ENCODE measurements at places on chromosomes 11 and 22.

DNA sequence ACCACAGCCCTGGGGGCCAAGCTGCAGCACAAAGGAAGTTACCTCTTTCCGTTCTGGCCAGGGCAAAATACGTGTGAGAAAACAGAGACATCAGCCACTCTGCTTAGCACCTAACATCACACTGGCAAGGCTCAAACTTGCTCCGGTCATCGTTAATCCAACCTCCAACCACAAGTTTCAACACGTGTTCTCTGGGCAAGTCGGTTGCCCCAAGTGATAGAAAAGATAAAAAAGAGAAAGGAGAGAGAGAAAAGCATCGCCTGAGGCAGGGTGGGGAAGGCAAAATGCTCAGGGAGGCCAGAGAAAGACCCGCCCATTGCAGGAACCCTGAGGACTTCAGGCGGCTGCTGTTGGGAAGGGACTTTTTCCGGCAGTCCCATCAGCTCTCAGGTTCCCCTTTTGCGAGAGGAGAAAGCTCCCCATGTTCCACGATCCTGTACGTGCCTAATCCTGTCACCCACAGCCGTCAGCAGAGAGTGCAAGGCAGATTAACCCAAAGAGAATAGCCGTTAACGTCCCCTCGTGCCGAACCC lies 18.5 kb upstream of the B4GALNT4 start:
- ATAC-seq: peak; percentile 33

DNA sequence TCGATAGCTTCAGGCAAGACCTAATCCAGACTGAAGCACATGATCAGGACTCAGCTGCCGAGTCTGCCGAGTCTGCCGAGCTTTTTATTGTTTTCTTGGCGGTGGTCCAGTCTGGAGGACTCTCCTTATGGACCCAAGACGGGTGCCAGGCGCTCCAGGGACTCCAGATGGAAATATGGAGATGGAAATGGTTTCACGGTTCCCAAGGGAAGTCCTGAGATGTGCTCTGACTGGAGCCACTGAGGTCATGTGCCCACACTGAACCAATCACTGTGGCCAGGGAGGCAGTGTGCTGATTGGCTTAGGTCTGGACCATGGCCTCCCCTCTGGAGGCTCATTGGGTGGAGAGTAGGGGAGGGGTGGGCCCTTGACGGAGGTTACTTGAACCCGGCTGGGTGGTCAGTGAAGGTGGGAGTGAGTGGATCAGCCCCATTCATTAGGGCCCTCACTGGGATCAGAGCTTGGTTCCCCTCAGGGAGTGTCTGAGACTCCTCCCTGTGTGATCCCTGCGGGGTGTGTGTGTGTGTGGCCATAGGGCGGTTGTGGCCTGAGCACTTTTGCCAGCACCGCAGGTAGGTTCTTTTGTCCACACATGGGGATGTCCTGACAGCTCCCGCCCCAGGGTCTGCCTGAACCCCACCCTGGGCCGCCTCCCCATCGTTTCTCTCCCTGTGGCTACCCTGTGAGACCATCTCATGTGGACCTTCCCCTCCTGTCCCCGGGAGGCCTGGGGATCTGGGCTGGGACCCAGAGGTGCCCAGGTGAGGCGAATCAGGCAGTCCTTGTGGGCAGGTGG lies 14.0 kb downstream of the RPS6KA4 start:
- peak; percentile 30 for ATAC-seq

- ATAC-seq: no peak
These were observed 11.9 kb downstream of the SNRPD3 start for GRCh38 chr22:24567668-24568067.

DNA sequence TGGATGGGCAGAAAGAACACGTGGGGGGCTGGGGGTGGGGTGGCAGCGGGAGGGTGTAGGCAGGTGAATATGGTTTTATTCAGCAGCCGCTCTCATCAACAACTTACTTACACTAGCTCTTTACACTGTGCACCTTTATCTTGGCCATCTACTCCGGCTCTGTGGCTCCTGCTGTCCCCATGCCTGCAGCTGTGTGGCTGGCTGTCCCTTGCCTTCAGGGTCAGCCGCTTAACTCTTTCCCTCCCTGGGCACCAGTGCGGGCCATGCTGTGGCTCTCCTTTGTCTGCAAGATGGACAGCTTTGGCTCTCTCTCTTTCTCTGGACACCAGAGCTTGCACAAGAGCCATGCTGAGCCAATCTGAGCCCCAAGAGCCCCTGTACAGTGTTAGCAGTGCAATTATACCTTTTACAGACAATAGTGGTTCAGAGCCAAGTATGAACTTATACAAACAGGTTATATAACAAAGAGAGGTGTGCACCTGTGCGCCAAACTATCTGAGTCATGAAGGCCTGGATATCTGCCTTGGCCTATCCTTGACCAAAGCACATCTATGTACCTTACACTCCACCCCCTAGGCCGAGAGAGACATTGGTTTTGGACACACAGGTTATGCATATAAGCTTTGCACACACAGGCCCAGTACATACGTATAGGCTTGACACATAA lies 94.3 kb upstream of the CTSC start:
- peak; percentile 97 for ATAC-seq

DNA sequence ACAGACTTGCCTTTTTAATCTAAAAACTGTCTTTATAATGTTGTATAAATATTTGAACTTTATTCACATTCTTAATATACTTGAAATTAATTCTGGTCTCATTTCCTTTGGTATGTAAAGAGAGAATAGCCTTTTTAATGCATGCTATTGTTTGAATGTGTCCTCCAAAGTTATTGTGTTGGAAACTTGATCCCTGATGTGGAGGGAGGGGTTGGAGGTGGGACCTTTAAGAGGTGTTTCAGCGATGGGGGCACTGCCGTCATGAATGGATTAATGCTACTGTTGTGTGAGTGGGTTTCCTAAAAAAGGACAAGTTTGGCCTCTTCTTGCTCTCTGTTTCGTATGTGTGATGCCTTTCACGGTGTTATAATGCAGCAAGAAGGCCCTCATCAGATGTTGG lies 131.7 kb downstream of the DDX10 start:
- no peak for ATAC-seq

- ATAC-seq: peak; percentile 38
These were observed 3.3 kb upstream of the KMT5B start for GRCh38 chr11:68216171-68216938.

DNA sequence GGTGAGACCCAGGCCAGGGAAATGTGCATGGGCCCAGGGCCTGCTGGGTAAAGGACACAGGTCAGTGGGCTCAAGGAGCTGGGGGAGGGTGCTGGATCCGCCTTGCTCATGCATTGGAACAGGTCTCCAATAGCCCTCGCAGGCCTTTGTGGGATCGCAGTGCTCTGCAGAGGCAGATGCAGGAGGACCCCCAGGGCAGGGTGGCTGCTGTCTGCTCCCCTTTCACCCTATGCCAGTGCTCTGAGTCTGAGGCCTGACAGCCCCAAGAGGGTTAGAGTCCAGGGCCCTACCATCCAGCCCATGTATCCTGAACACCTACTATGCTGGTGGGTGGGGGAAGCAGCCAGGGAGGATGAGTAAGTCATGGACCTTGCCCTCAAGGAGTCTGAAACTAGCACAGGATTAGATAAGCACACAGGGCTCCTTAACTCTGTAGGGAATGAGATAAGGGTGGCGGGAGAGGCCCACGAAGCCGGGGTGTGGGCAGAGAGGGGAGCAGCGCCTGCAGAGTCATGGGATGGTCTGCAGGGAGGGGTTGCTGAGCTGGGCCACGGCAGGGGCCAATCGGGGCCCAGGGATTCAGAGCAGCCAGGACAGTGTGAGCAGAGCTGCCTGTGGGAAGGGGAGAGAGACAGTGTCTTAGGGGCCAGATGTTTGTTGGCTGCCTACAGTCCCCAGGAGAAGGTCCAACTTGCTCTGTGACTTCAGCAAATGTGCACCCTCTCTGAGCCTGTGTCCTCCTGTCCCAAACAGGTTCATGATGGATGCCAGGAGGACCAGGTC lies 10.5 kb upstream of the EHD1 start:
- no peak for ATAC-seq

DNA sequence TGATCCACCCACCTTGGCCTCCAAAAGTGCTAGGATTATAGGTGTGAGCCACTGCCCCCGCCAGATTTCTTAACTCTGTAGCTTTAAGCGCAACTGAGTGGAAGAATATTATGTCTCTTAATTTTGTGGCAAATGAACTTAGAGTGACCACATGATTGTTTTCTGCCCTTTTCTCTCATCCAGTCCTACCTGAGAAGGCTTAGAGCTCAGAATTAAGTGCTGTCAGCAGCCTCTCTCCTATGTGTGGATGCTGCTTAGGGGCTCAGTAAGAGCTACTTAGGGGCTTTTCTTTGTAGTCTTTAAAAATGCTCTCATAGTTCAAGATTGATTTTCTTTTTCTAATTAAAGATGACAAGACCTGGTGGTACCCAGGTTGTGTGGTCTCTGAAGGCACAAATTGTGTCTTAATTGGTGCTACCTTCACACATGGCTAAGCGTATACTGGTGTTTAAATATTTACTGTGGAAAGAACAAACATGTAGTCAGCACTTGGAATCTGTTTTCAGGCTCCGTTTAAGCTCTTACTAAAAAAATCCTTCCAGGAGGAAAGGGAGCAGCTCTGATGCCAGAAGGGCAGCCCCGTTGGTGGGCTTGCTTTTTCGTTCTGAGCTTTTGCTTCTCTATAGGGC lies 59.3 kb downstream of the DEPDC5 start:
- ATAC-seq: no peak

All from esophagus mucosa (tissue), 1 donor.